ENCODE measurements at places on chromosomes 2 and 18. TPM values are rescaled to one million over a fixed set of nuclear protein-coding genes. Genes with fewer than 3 reads are reported as not detected.

Gene GPAT2
- not detected for total RNA-seq

Gene ERLEC1
- total RNA-seq = 112 TPM

Gene KCNK3
- 1.2 TPM for total RNA-seq

Gene ERCC3
- 34.2 TPM for total RNA-seq

Gene RESP18
- not detected for total RNA-seq

Gene SERPINB8
- total RNA-seq = 52.9 TPM

Gene SIGLEC15
- not detected for total RNA-seq

Gene PKDCC
- total RNA-seq = 2.1 TPM

Gene NCKAP5
- 10.0 TPM for total RNA-seq

Gene OSBPL6
- 11.9 TPM for total RNA-seq

Gene COL4A3
- 5.5 TPM for total RNA-seq

Gene ARID5A
- 0.89 TPM for total RNA-seq

Gene MC5R
- total RNA-seq = not detected

Gene MYO5B
- total RNA-seq = 26.2 TPM

Gene ARL4C
- 0.69 TPM for total RNA-seq

Gene PRKAG3
- total RNA-seq = not detected

Gene AGXT
- not detected for total RNA-seq

Gene RGPD4
- total RNA-seq = not detected

Gene M1AP
- total RNA-seq = not detected

Gene ASXL3
- total RNA-seq = 0.20 TPM

Gene ASPRV1
- 0.12 TPM for total RNA-seq

Gene IHH
- total RNA-seq = not detected

Gene SPAST
- total RNA-seq = 40.5 TPM

Gene ATP8B1
- total RNA-seq = 0.25 TPM

Gene DNAJC5G
- not detected for total RNA-seq

Gene CENPA
- 31.9 TPM for total RNA-seq

Gene CD207
- not detected for total RNA-seq

Gene XDH
- 0.47 TPM for total RNA-seq

Gene WNT6
- total RNA-seq = not detected

Gene GNAL
- total RNA-seq = 8.6 TPM

Gene ACADL
- total RNA-seq = 0.32 TPM

Gene WNT10A
- total RNA-seq = not detected

Gene MC4R
- total RNA-seq = not detected

Measured in NCI-H460 (cell line).